K562 (cell line): ENCODE measurements at places on chromosomes 2 and 18.
A peak's percentile ranks its signal among the peaks of the same experiment; 100 is the strongest.

DNA sequence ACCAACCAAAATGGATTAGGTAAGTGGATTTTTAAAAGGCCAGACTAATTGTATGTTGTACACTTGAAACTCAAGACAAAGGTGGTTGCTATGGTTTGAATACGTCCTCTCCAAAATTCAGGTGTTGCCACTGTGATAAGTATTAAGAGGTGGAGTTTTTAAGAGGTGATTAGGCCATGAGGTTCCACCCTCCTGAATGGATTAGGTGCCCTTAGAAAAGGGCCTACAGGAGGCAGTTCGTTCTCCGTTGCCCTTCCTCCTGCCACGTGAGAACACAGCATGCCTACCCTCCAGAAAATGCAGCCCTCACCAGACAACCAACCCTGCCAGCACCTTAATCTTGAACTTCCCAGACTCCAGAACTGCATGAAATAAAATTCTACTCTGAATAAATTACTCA is 51.2 kb downstream of the CHMP3 start:
- DNase-seq: no peak

DNA sequence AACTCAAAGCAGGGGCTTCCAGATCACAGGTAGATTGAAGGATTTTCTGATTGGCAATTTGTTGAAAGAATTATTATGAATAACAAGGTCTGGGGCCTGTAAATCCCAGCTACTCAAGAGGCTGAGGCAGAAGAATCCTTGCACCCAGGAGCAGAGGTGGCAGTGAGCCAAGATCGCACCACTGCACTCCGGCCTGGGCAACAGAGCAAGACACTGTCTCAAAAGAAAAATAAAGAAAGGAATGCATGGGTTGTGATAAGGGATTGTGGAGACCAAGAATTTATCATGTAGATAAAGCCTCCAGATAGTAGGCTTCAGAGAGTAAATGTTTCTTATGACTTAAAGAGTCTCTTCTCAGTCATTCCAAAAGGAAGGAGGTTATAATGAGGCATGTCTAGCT is 35.8 kb upstream of the DYNAP start:
- no peak for DNase-seq

- no peak for DNase-seq
Measured at GRCh38 chr2:95296011-95296410, 1.1 kb upstream of the KCNIP3 start.

DNA sequence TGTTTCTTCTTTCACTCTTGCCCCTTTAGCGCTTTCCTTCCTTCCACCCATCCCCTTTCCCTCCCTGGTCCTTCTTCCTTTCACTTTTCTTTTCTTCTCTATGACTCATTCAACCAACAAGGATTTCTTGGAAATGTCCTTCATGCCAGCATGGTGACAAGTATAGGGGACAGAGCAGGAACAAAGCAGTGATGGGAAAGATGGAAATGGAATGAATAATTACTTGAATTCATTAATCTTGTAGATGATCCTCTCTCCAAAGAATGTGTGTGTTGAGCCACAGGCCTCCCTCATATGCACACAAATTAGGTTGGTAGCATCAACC is 1.5 kb downstream of the VAMP5 start:
- no peak for DNase-seq

DNA sequence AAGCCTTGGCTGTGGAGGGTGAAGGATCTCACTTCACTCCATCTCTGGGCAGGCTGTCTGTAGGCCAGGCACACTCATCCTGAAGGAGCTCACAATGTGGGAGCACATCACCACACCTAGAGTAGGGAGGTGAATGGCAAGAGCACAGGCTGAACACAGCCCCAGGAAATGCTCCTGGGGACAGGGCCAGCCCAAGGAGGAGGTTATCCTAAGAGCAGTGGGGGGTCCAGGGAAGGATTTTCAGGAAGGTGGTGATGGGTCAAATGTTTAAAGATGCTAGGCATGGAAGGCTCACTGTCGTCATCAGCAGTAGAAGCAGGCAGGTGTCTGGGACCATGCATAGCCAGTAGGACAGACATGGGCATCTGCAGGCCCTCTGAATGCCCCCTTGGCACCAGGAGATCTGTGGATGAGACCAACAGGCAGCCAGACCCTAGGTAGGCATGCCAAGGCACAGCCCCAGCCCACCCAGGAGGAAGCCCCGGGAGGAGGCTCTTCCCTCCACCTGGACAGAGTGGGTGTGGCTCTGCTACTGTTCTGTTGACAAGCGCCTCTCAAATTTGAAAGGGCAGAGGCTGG is 91.7 kb upstream of the RAB6C start:
- DNase-seq: no peak

- no peak for DNase-seq
Measured at GRCh38 chr2:160294339-160294803, 94.3 kb upstream of the ITGB6 start.

- no peak for DNase-seq
Measured at GRCh38 chr2:9288233-9288632, 81.6 kb downstream of the ASAP2 start.

GRCh38 chr2:157312866-157313486 is 12.6 kb downstream of the ERMN start:
- no peak for DNase-seq

- no peak for DNase-seq
Measured at GRCh38 chr2:144630459-144631215, 110.7 kb upstream of the ZEB2 start.

DNA sequence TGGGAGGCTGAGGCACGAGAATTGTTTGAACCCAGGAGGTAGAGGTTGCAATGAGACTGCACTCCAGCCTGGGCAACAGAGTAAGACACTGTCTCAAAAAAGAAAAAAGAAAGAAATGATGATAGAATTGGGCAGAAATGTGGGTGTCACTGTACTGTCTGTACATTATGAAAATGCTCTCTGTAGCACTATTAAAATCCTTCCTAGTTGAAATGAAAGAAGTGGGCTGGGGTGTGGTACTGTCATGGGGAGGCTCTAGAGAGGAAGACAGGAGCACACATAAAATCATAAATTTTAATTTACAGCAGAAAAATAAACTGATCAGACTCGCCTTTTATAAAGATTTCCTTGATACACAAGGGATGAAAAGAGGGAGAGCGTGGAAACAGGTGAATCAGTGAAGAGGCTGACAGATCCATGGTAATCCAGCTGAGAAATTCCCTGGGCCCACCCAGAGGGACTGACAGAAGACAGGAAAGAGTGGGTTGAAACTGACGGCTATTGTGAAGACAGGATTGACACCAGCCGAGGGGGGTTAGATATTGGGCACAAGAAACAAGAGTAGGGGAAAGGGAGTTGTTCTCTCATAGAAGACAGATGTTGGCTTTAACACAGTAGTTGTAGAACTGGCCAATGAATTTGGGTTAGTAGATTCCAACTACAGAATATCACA is 96.4 kb upstream of the ATL2 start:
- no peak for DNase-seq

DNA sequence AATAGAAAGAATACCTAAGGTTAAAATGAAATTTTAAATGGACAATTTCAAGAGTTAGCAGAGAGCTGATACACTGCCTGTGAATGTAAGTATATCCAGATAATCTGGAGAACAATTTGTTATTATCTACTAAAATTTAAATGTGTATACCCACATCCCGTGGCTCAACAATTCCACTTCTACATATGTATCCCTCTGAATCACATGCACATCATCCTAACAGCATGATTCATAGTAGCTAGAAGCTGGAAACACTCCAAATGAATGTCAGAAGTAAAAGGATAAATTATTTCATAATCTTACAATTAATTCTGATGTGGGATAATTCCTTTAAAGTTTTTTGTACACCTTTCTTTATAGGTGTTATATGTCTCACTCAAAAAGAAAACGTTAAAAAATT is 87.9 kb downstream of the CNTNAP5 start:
- no peak for DNase-seq

DNA sequence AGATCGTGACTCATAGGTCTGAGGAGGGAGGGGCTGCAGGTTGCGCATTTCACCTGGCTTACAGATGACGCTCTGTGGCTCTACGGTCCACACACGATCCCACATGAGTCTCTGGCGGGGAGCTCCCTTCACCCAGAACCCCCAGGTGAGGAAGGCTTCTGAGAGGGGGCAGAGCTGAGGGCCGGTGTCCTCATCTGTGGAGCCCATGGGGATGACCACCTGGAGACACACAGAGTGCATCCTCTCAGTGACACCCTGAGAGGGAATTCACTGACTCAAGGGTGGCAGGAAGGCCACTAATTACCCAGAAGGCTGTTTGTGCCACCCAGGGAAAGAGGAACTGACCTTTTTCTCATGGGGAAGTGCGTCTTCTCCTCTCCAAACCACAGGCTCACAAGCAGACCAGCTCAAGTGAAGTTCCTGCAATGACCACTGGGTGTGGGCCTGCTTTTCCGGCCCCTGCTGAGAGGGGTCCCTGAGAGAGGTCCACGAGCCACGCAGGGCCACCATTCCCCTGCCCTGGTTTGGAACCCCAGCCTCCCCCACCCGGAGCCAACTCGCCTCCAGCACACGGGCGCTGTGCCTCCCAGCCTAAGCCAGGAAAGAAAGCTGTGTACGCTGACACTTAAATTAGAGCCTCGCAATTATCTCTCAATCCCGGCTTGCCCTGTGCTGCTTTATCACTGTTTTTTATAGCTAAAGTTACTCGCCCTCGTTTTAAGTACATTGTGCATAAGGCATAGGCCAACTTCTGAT is 114.1 kb downstream of the BCL11A start:
- DNase-seq: peak; percentile 13

DNA sequence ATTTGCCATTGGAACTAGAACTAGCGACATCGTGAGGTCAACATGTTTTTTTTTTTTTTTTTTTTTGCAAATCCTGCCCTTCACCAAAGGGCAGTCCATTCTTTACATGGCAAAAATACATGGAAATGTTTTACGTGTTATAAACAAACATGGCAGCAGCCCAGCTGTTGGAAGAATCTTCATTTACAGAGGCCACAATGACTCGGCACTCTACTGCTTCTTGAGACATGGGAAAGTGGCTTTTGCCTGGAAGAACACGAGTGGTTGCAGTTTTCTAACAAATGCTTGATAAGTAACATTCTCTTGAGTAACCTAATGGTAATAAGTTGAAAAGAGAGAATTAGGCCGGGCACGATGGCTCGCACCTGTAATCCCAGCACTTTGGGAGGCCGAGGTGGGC is 22.8 kb upstream of the POLR1B start:
- DNase-seq: peak; percentile 22

DNA sequence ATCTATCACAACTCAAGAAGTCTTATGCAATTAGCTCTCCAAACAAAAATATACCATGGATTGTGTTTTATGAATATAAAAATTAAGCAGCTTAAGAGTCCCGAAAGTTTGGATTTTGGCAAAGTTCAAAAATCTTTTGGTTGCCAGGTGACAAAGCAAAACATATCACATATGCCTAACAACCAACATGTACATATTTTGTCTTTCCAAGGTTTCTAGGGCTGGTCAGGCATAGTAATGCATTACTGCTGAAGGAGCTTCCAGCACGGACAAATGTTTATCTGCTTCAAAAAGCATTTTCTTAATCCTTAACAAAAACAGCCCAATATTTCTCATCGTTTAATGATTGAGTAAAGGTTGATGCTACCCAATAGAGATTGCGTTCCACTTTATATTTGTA is 1327.1 kb upstream of the ZEB2 start:
- DNase-seq: no peak
